Suppressor macrophage treated with lipopolysaccharide for 4 hours (primary cell): ENCODE measurements at places on chromosomes 16 and 17.

GRCh38 chr16:30186782-30187555 is 3.6 kb downstream of the CORO1A start:
- DNase-seq: peak; percentile 86

- peak; percentile 31 for DNase-seq
Measured at GRCh38 chr17:17062866-17063265, 20.6 kb downstream of the MPRIP start.

DNA sequence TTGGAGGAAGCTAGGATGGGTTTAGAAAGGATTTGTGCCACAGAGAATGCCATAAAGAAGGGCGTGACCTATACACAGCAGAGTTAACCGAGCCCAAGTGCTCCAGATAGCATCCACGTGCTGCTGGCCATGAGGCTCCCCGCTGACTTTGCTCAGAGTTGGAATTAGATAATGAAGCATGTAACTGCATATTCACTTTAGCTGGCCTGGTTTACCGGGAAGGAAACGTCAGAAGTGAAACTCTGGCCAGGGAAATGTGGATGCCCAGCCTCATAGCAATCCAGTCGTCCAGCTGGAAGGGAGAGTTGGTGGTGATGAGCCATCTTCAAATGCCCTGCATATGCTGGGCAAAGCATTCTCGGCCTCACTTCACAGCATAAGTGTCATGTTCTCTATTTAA is 6.1 kb downstream of the KRT35 start:
- no peak for DNase-seq

DNA sequence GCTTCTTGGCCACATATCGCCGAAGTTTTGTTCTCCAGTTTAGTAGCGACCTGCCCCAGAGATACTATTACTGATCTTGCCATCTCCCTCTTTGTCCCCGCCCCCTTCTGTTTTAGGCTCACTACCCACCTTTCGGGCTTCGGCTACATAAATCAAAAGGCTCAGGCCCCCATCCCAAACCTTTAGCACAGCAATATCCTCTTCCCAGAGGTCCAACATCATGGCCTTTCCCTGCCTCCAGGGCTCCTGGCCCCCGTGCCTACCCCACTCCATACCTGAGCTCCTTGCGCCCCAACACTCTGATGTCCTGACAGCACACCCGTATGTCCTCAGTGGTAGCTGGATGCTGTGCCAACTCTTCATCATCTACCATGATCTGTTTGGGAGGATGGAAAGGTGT is 2.9 kb upstream of the PSMC5 start:
- no peak for DNase-seq

DNA sequence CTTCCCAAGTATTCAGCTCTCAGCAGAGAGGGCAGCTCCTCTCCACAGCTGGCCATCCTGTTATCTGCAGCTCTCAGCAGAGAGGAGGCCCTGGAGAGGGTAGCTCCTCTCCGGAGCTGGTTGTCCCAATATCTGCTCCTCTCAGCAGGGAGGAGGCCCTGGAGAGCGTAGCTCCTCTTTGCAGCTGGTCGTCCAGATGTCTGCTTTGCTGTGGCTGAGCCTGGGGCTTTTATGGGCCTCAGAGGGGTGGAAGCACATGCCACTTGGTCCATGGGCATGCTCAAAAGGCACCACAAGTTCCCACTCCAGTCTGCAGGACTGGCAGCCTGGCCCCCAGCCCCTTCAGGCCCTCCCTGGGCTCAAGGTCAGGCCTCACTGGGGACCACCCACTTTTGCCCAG is 314.3 kb downstream of the KCNJ2 start:
- DNase-seq: no peak

- DNase-seq: no peak
Measured at GRCh38 chr16:1541293-1542165, 8.1 kb downstream of the TMEM204 start.

DNA sequence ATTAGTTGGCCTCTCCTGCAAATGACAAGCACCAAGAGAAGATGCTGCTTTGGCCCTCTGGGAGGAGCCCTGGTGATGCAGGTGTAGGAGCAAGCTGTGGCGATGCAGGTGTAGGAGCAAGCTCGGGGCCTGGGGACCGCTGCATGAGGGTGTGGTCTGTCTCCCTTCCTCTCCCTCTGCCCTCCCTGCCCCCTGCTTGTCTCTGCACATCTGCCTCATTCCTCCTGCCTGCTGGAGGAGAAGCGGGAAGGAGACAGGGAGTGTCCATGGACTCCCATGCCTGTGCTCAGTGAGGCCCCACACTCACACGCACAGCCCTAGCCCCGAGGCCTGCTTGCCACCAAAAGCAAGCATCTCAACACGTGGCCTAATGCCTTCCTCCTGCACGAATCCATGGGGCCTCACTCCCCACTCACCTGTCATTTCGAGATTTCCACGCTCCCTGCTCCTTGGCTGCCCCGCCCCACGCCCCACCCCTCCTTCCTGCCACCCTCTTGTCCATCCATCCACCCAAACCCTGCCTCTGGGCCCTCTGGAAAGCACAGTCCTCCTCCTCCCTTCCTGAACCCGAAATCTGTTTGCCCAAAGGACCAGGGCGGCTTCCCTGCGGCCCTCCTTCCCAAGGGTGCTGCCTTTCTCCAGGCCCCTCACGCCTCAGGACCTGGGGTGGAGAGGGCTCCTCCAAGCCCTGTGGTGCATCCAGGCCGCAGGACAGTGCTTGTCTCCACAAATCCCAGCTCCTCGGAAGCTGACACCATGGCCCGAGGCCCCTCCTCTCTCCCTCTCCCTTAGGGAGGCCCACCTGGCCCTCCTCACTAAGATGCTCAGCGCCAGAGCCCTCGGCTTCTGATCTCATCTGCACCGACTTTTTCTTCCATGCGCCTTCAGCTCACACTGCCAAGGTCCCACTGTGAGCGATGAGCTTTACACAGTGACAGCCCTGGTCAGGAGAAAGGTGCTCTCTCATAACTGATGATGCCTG is 11.8 kb upstream of the ALDH3A1 start:
- DNase-seq: no peak
